ENCODE measurements at places on chromosomes 16 and 17.
A peak's percentile ranks its signal among the peaks of the same experiment; 100 is the strongest.

GRCh38 chr17:68127914-68128313, 92.4 kb downstream of the KPNA2 start:
- H3K27ac ChIP-seq, result no peak overlapping the region
- peaks cover 7% of the 10 kb centered on the region for H3K4me1 ChIP-seq
- no peak overlapping the region for H3K4me3 ChIP-seq
- H3K36me3 ChIP-seq, result peaks cover 8% of the 10 kb centered on the region

DNA sequence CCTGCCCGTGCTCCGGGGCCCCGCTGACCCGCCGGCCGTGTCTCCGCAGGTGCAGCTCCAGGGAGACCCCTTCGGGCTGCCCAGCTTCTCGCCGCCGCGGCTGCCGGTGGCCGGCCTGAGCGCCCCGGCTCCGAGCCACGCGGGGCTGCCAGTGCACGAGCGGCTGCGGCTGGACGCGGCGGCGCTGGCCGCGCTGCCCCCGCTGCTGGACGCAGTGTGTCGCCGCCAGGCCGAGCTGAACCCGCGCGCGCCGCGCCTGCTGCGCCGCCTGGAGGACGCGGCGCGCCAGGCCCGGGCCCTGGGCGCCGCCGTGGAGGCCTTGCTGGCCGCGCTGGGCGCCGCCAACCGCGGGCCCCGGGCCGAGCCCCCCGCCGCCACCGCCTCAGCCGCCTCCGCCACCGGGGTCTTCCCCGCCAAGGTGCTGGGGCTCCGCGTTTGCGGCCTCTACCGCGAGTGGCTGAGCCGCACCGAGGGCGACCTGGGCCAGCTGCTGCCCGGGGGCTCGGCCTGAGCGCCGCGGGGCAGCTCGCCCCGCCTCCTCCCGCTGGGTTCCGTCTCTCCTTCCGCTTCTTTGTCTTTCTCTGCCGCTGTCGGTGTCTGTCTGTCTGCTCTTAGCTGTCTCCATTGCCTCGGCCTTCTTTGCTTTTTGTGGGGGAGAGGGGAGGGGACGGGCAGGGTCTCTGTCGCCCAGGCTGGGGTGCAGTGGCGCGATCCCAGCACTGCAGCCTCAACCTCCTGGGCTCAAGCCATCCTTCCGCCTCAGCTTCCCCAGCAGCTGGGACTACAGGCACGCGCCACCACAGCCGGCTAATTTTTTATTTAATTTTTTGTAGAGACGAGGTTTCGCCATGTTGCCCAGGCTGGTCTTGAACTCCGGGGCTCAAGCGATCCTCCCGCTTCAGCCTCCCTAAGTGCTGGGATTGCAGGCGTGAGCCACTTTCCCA, 5.9 kb downstream of the CTF1 start:
- H3K4me1 ChIP-seq, result peaks cover 25% of the 10 kb centered on the region
- no peaks in the 10 kb centered on the region for H3K27me3 ChIP-seq
- peak overlapping the region; percentile 99 for H3K27ac ChIP-seq
- DNase-seq, result peak; percentile 77
- peak overlapping the region; percentile 80 for H3K4me3 ChIP-seq
- no peaks in the 10 kb centered on the region for H3K36me3 ChIP-seq

- H3K27ac ChIP-seq, result no peak overlapping the region
- H3K36me3 ChIP-seq, result peaks cover 9% of the 10 kb centered on the region
- no peak overlapping the region for H3K4me3 ChIP-seq
- DNase-seq, result no peak
These were observed 119.1 kb downstream of the FTO start for GRCh38 chr16:53822936-53823529.

GRCh38 chr17:70072546-70073309, 2.3 kb upstream of the KCNJ16 start:
- DNase-seq, result no peak
- peaks cover 7% of the 10 kb centered on the region for H3K27me3 ChIP-seq
- H3K4me1 ChIP-seq, result no peaks in the 10 kb centered on the region
- H3K36me3 ChIP-seq, result no peaks in the 10 kb centered on the region

GRCh38 chr17:48544349-48545021, 424 bp downstream of the HOXB2 start:
- H3K4me1 ChIP-seq, result peaks cover 33% of the 10 kb centered on the region
- no peaks in the 10 kb centered on the region for H3K36me3 ChIP-seq
- DNase-seq, result peak; percentile 44

DNA sequence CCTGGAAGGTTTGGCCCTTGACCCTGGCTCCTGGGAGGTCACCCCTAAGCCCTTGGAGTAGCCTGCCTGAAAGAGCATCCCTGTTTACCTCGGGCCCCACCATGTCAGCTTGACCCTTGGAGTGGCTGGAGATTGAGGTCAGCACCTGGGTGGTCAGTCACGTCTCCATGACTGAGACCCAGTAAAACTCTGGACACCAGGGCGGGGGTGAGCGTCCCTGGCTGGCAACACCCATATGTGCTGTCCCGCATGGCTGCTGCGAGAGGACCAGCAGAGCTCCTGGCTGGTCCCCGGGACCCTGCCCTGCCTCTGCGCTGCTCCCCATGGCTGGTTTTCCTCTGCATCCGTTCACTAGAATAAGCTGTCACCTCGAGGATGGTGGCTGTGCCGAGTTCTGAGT, 91.2 kb downstream of the RBFOX3 start:
- H3K36me3 ChIP-seq, result no peaks in the 10 kb centered on the region
- no peaks in the 10 kb centered on the region for H3K4me1 ChIP-seq
- no peak overlapping the region for H3K4me3 ChIP-seq
- H3K27me3 ChIP-seq, result peaks cover 14% of the 10 kb centered on the region

GRCh38 chr16:58853854-58854791, 120.0 kb upstream of the GOT2 start:
- H3K27ac ChIP-seq, result no peak overlapping the region
- no peaks in the 10 kb centered on the region for H3K4me1 ChIP-seq
- H3K4me3 ChIP-seq, result no peak overlapping the region
- DNase-seq, result no peak
- no peaks in the 10 kb centered on the region for H3K36me3 ChIP-seq
- peaks cover 7% of the 10 kb centered on the region for H3K27me3 ChIP-seq

DNA sequence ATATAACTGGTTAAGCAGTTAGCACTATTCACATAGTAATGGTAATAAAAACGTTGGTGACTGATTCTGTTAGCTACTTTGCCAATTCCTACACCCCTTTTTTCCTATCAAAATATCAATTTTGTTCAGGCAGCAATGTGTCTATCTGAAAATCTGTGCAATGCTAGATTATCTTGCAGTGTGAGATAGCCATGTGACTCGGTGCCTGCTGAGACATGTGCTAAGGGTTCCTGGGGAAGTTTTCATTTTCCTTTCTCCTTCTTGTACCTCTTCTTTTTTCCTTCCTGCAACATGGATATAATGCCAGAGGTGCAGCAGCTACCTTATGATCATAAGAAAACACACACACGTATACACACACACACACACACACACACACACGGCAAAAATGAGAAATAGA, 100.5 kb upstream of the SHISA6 start:
- H3K27ac ChIP-seq, result no peak overlapping the region
- no peaks in the 10 kb centered on the region for H3K4me1 ChIP-seq
- no peaks in the 10 kb centered on the region for H3K36me3 ChIP-seq
- DNase-seq, result no peak

- peak overlapping the region; percentile 72 for H3K4me3 ChIP-seq
- H3K27me3 ChIP-seq, result no peaks in the 10 kb centered on the region
- peaks cover 4% of the 10 kb centered on the region for H3K36me3 ChIP-seq
- H3K27ac ChIP-seq, result peak overlapping the region; percentile 96
- peak; percentile 83 for DNase-seq
These were observed 636 bp upstream of the ERN1 start for GRCh38 chr17:64130559-64131001.

DNA sequence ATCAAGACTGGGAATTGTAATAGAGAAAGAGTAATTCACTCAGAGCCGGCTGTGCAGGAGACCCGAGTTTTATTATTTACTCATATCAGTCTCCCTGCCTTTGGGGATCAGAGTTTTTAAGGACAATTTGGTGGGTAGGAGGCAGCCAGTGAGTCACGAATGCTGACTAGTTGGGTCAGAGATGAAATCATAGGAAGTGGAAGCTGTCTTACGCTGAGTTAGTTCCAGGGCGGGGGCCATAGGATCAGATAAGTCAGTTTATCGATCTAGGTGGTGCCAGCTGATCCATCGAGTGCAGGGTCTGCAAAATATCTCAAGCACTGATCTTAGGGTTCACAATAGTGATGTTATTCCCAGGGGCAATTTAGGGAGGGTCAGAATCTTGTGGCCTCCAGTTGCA, 20.2 kb upstream of the GUCY2D start:
- H3K36me3 ChIP-seq, result no peaks in the 10 kb centered on the region
- DNase-seq, result no peak
- no peak overlapping the region for H3K27ac ChIP-seq
- H3K4me1 ChIP-seq, result peaks cover 3% of the 10 kb centered on the region
- no peak overlapping the region for H3K4me3 ChIP-seq
- H3K27me3 ChIP-seq, result peaks cover 9% of the 10 kb centered on the region

- DNase-seq, result peak; percentile 87
- peak overlapping the region; percentile 24 for H3K4me3 ChIP-seq
- H3K27me3 ChIP-seq, result no peaks in the 10 kb centered on the region
- H3K4me1 ChIP-seq, result peaks cover 16% of the 10 kb centered on the region
- no peaks in the 10 kb centered on the region for H3K36me3 ChIP-seq
- no peak overlapping the region for H3K27ac ChIP-seq
These were observed 11.0 kb upstream of the DPEP1 start for GRCh38 chr16:89602273-89602951.

- peaks cover 23% of the 10 kb centered on the region for H3K4me1 ChIP-seq
- H3K27me3 ChIP-seq, result no peaks in the 10 kb centered on the region
- DNase-seq, result no peak
- no peak overlapping the region for H3K27ac ChIP-seq
- H3K36me3 ChIP-seq, result peaks cover 4% of the 10 kb centered on the region
These were observed 6.2 kb downstream of the LLGL2 start for GRCh38 chr17:75531721-75532072.
